Epithelial cell of proximal tubule (primary cell): ENCODE measurements at places on chromosomes 7 and 10. TPM values are rescaled to one million over a fixed set of nuclear protein-coding genes. Genes with fewer than 3 reads are reported as not detected.

DNA sequence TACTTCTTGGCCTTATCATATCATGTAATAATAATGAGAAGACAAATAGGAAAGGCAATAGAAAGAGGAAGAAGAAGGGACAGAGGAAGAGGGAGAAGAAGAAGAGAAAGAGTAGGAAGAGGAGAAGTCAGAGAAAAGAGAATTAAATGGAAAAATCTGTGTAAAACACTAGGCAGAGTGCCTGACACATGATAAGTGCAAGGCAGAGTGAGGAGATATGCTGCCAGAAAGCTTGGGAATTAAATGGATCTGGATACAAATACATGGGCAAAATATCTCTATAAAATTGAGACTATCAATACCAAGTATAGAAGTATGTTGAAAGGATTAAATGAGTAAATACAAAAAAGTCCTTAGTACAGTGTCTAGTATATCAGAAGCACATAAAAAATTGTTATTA lies 124.8 kb downstream of the CACNA2D1 start:
- DNase-seq = no peak

- DNase-seq = no peak
Measured at GRCh38 chr7:151085691-151086620, at the start of gene AGAP3. Gene AGAP3, plus strand, starts transcription at chr7:151086475. Its CDS starts 267 bp downstream, at chr7:151086742.

DNA sequence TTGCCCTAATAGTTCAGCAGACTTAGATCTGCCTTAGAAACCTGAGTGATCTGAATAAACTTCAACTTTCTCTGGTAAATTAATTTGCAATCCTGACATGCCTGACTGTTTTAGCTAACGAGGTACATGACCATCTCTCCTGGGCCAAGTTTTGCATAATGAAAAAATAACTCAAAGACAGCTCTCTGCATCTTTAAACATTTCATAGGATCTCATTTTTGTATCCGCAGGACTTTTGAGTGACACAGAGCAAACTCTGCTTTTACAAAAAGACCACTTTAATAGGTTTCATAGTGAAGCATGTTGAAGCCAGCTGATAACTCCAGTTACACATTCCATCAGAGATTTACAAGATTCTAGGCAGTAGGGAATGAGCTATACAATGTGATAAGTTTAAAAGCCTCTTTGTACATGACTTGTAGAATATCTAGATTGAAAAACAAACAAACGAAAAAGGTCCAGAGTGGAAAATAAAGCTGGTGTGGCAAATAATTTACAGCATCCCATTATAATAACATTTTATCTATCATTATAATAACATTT lies 2.1 kb downstream of the PRKG1 start:
- no peak for DNase-seq

DNA sequence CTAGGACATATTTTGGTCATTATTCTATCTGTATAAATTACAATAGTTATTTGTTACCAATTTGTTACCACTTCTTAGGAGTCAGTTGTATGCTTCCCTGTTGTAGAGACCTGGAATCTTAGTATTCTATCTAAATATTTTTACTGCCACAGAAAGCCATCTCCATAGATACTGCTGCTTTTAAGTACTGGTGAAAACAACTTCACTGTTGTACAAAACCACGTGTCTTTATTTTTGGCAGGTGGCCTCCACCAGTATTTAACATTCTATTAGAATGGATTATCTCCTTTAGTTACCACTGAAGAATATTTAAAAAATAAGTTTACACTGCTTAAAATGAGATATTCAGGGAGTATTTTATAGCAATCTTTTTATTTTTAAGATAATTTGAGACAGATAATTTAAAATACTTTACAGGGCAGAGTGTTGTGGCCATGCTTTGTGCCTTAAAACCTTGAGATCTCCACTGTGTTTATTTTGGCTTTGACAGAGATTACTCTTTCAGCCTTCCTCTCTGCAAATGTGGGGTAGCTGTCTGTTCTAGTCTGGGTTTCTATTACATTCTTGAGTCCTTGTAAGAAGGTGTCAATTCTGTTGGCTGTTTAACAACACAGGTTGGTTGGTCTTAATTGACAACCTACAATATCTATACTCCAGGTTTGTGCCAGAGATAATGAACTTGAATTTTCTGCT lies 185.6 kb downstream of the LRRC4 start:
- no peak for DNase-seq

The AKR1C4 gene
- total RNA-seq = not detected in 2 replicates

The ACTR3C gene
- total RNA-seq = 5.5 and 22.1 TPM in 2 replicates

DNA sequence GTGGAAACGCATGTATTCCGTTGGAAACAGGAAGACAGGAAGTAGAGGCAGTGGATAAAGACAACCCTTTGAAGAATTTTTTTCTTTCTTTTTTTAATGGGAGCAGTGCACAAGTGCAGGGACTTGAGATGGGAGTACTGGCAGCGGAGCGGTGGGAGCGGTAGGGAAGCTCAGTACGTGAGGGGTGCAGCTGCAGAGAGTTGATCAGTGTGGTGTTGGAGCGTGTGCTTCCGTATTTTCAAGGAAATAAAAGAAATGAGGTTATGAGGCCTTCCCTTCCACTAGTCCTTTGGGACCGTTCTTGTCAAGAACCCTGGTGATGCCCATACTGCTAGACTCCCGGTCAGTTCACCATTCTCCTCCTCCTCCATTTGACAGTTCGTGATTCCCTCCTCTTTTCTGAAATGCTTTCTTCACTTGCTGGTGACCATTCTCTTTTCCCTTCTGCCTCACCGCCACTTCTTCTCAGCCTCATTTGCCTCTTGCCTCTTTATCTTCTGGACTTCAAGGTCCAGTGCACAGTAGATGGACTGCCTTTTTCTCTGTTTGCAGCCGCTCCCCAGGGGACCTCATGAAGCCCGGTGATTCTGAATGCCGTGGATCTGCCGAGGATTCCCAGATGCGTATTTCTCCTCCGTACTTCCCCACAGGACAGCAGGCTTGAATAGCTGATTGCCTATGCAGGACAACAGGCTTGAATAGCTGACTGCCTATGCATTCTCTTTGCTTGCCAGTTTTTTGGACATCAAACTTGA lies 39.1 kb upstream of the TMEM236 start:
- DNase-seq = no peak

The CCL26 gene
- total RNA-seq = not detected in 2 replicates

DNA sequence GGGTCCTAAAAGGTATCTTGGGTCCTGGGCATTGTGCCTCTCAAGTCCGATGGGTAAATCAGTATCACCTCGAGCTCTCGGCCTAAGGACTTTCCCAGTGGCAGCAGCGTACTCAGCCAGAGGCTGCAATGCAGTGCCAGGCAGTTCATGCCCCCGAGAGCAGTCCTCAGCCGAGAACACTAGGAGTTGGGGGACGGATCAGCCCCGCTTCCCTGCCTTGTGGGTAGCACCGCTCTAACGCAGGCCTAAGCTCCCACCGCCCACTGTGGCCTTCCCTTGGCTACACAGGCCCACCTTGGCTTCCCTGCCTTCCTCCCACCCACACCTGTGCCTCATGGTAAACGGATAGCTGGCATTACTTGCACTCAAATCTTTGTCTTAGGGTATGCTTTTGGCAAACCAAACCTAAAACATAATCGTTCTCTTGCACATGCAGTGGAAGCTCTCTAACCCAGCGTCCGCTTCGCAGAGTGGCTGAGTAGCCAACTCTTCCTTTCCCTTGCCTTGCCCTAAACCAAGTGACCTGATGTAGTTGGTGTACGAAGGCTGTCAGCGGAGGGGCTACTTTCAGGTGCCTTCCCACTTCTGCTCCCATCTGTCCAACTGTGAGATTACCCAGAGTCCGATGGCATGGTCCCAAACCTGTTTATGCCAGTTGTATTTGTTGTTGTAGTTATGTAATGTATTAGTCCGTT lies 73.2 kb upstream of the CHST15 start:
- no peak for DNase-seq

The CARD11 gene
- total RNA-seq = 18.7 and 22.9 TPM in 2 replicates

- DNase-seq = no peak
Measured at GRCh38 chr10:108348215-108348614, 1183.7 kb upstream of the SORCS1 start.

- no peak for DNase-seq
Measured at GRCh38 chr7:24574386-24574785, 1.1 kb downstream of the PALS2 start.
